ENCODE measurements at places on chromosomes 4 and X. TPM values are rescaled to one million over a fixed set of nuclear protein-coding genes. Genes with fewer than 3 reads are reported as not detected.

Gene MAGED4
- total RNA-seq: 22.5 TPM

Gene SYP
- 0.08 TPM for total RNA-seq

Gene RASSF6
- not detected for total RNA-seq

Gene IBSP
- not detected for total RNA-seq

Gene OPRPN
- not detected for total RNA-seq

Gene DCHS2
- not detected for total RNA-seq

Gene VCX3A
- not detected for total RNA-seq

Gene USP17L27
- total RNA-seq: not detected

Gene ZNF280C
- 1.7 TPM for total RNA-seq

Gene CT45A5
- not detected for total RNA-seq

Gene FGF13
- total RNA-seq: 6.2 TPM

Gene KLB
- total RNA-seq: not detected

Gene CYSLTR1
- total RNA-seq: not detected

Gene CFAP299
- 14.0 TPM for total RNA-seq

Gene HTN1
- not detected for total RNA-seq

Gene H2AZ1
- 194 TPM for total RNA-seq

Gene GATA1
- total RNA-seq: not detected

Gene GIMD1
- not detected for total RNA-seq

Gene SCML2
- total RNA-seq: 0.30 TPM

Gene NUDT10
- 1.1 TPM for total RNA-seq

Gene NLGN4X
- total RNA-seq: not detected
